ENCODE measurements at places on chromosomes 11 and 22.

GRCh38 chr22:19836512-19836911 is 18.2 kb downstream of the GNB1L start:
- no peak for DNase-seq

GRCh38 chr11:44464741-44465140 is 100.7 kb upstream of the CD82 start:
- DNase-seq = no peak

GRCh38 chr11:38680166-38680565 is 2082.1 kb upstream of the RAG2 start:
- no peak for DNase-seq

GRCh38 chr11:10201343-10201742 is 92.7 kb downstream of the SBF2 start:
- no peak for DNase-seq

DNA sequence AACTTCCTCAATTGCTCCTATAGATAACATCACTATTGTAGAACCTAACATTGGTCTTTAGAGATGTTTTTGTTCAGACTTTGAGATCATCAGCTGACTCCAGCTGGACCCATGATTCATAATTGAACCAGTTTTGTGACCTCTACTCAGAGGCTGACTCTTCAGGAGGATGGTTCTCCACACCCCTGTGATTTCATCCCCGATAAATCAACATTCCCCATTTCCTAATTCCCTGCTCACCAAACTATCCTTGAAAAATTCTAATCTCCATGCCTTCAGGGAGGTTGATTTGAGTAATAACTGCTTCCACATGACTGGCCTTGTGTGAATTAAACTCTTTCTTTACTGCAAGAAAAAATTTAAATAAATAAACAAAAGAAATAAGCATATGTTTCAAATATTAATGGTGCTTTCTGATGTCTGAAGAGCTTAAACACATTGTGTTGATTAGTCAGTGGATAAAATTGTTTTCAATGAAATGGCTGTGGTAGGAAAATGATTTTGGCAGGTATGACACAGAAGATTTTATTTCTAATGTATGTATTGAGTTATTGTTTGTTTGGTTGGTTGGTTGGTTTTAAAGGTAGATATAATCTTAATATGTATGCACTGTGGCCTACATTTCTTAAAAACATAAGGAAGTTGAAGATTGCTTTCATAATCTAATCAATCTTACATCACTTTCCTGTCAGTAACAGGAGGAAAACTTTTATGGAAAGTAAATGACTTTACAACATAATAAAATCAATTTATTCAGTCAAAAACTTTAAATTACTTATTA is 427.9 kb upstream of the CCDC179 start:
- DNase-seq = no peak

GRCh38 chr11:117295438-117296137 is 4.4 kb downstream of the BACE1-AS start:
- DNase-seq = no peak
